ENCODE measurements at places on chromosomes 11 and 22. TPM values are rescaled to one million over a fixed set of nuclear protein-coding genes. Genes with fewer than 3 reads are reported as not detected.

GRCh38 chr22:32949391-32950173, 108.6 kb downstream of the SYN3 start:
- no peak for ATAC-seq

DNA sequence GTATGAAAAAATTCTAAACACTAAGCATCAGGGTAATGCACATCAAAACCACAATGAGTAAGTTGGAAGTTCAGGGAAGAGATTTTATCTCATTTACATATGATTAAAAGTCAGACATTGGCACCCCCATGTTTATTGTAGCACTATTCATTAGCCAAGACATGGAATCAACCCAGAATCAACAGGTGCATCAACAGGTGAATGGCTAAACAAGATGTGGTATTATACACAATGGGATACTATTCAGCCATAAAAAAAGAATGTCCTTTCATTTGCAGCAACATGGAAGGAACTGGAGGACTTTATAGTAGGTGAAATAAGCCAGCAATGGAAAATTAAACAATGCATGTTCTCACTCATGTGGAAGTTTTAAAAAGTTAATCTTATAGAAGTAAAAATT, 17.6 kb upstream of the TTC17 start:
- no peak for ATAC-seq

GRCh38 chr11:126718276-126718675, 282.3 kb downstream of the KIRREL3 start:
- no peak for ATAC-seq

- no peak for ATAC-seq
Measured at GRCh38 chr11:74602637-74603556, 10.5 kb downstream of the POLD3 start.

GRCh38 chr11:111364503-111364902, 14.6 kb downstream of the POU2AF1 start:
- ATAC-seq = no peak

Gene SOX10
- total RNA-seq = 0.48 TPM

DNA sequence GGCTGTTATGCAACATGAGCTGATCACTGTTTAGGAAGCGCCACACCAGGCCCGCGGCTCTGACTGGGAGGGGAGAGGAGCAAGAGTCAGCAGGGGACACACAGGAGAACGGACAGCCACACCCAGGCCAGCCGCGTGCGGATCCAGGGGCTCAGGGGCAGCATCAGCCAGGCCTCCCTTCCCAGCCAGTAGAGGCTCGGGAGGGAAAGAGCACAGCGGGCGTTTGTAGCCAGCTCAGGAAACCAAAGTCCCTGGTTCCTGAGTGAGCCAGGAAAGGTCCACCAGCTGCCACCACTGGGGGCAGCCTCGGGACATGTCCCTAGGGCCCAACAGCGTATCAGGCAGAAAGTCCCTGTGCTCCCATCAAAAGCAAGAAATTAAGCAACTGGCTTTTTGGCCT, 71.8 kb upstream of the PITPNB start:
- peak; percentile 62 for ATAC-seq

Data from motor neuron (in vitro differentiated cells).